Activated T-helper 1 cell treated with anti-CD3 and anti-CD28 coated beads, Interleukin-12 subunit alpha, Interleukin-12 subunit beta, Interleukin-2, Interleukin-4 antibody, amounts not matched to agents 30 ng/mL and 10 ng/mL and 1 ng/mL, durations not matched to agents 14 hours and 24 hours and 36 hours (primary cell): ENCODE measurements at places on chromosomes 5 and 9. TPM values are rescaled to one million over a fixed set of nuclear protein-coding genes. Genes with fewer than 3 reads are reported as not detected.

DNA sequence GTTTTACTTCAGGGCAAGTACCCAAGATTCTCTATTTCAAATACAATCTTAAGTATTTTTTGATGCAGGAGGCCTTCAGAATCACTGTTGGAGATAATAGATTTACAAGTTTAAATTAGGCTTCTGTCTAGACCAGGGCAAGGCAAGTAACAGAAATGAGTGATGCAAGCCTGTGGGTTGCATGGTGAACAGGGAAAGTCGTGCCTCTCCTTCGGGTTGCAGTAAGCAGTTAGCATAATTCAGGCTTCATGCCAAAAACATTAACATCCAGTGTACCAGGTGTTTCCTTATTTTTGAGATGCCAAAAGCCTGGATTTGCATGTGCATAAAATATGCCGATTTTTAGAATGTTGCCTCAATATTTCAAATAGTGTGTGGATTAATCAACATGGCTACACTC, 369.0 kb downstream of the CAAP1 start:
- DNase-seq: no peak
- H3K4me1 ChIP-seq: no peaks in the 10 kb centered on the region
- no peak overlapping the region for H3K4me3 ChIP-seq

DNA sequence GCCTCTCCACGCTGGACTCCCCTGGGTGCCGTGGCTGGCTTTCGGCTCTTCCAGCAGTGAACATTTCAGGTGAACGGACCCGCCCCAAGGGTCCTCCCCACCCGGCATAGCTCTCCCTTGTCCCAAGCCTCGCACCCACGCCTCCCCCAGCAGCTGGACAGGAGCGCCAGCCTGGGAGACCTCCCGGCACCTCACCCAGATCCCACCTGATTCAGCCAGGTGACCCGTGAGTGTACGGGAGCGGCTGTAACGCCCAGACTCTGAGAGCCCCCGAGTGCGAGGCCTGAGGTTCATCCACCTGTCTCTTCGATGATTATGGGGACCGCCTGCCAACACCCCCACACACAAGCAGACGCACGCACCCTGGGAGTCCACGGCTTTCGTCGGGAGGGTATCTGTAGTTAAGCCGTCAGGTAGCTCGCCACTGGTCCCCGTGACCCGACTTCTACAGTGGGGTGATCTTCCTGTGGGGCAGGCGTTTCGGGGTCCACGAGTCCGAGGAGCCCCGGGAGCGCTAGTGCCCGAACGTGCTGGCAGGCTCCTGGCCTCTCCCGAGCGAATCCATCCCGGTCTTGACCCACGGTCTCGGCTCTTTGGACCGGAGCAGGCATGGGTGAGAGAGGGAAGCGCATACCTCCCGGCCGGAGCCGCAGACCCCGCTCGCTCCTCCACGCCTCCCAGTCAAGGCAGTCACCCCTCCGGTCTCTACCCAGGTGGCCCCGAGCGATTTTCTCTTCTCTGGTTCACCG, 14.9 kb downstream of the TRIM7 start:
- peaks cover 3% of the 10 kb centered on the region for H3K36me3 ChIP-seq
- H3K4me1 ChIP-seq: peaks cover 43% of the 10 kb centered on the region
- H3K27ac ChIP-seq: peak overlapping the region; percentile 97
- peak; percentile 20 for DNase-seq

BHMT2 gene
- total RNA-seq: not detected in 2 replicates

GRCh38 chr9:27441741-27442070, 82.4 kb upstream of the IFNK start:
- H3K4me1 ChIP-seq: no peaks in the 10 kb centered on the region
- peaks cover under 1% of the 10 kb centered on the region for H3K27me3 ChIP-seq
- DNase-seq: no peak
- H3K36me3 ChIP-seq: no peaks in the 10 kb centered on the region
- H3K4me3 ChIP-seq: no peak overlapping the region

- H3K4me3 ChIP-seq: no peak overlapping the region
- no peaks in the 10 kb centered on the region for H3K27me3 ChIP-seq
- no peak for DNase-seq
- no peak overlapping the region for H3K27ac ChIP-seq
Measured at GRCh38 chr5:32612134-32612888, 27.0 kb downstream of the SUB1 start.

- peaks cover 6% of the 10 kb centered on the region for H3K27me3 ChIP-seq
- no peak overlapping the region for H3K4me3 ChIP-seq
- H3K36me3 ChIP-seq: peaks cover 1% of the 10 kb centered on the region
- H3K4me1 ChIP-seq: peaks cover 43% of the 10 kb centered on the region
Measured at GRCh38 chr5:110108520-110108919, 418.8 kb downstream of the MAN2A1 start.

GRCh38 chr5:98214240-98215051, 559.0 kb upstream of the RGMB start:
- no peaks in the 10 kb centered on the region for H3K36me3 ChIP-seq
- no peak overlapping the region for H3K27ac ChIP-seq
- H3K4me1 ChIP-seq: peaks cover 5% of the 10 kb centered on the region
- DNase-seq: no peak

GRCh38 chr5:67770431-67771025, 445.0 kb upstream of the PIK3R1 start:
- H3K27ac ChIP-seq: no peak overlapping the region
- H3K4me1 ChIP-seq: no peaks in the 10 kb centered on the region
- no peaks in the 10 kb centered on the region for H3K36me3 ChIP-seq
- peaks cover 2% of the 10 kb centered on the region for H3K27me3 ChIP-seq

SKIC3 gene
- total RNA-seq: 60.2 and 63.8 TPM in 2 replicates

- H3K27ac ChIP-seq: no peak overlapping the region
- H3K27me3 ChIP-seq: peaks cover 5% of the 10 kb centered on the region
- H3K36me3 ChIP-seq: peaks cover 2% of the 10 kb centered on the region
- peaks cover 28% of the 10 kb centered on the region for H3K4me1 ChIP-seq
- H3K4me3 ChIP-seq: no peak overlapping the region
Measured at GRCh38 chr5:169632946-169633345, 4.1 kb upstream of the DOCK2 start.

- no peak overlapping the region for H3K27ac ChIP-seq
- no peaks in the 10 kb centered on the region for H3K36me3 ChIP-seq
- H3K4me3 ChIP-seq: no peak overlapping the region
- DNase-seq: no peak
- H3K27me3 ChIP-seq: peaks cover 3% of the 10 kb centered on the region
- no peaks in the 10 kb centered on the region for H3K4me1 ChIP-seq
Measured at GRCh38 chr5:14063138-14063537, 80.0 kb upstream of the TRIO start.

- no peaks in the 10 kb centered on the region for H3K27me3 ChIP-seq
- H3K4me3 ChIP-seq: no peak overlapping the region
- H3K4me1 ChIP-seq: no peaks in the 10 kb centered on the region
Measured at GRCh38 chr5:111377306-111377705, 135.0 kb downstream of the STARD4 start.

DNA sequence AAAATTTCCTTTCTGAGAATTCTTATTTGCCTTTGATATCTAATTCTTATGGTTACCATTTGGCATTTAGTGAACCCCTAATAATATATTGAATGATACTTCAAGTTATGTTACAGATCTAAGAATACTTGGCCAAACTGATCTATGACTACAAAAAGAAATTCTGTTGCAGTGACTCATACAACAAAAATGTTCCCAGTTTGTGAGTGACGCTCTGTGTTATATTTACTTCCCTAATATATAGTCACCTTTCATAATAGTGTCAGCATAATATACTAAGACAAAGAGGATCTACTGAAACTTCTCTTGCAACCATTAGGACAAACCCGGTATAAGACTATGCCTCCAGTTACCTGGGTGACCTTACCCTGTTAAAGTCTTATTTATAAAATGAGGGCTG, 216.9 kb upstream of the TLX3 start:
- no peaks in the 10 kb centered on the region for H3K36me3 ChIP-seq
- H3K27ac ChIP-seq: no peak overlapping the region
- H3K27me3 ChIP-seq: no peaks in the 10 kb centered on the region
- no peaks in the 10 kb centered on the region for H3K4me1 ChIP-seq
- H3K4me3 ChIP-seq: no peak overlapping the region
- DNase-seq: no peak

- peaks cover 2% of the 10 kb centered on the region for H3K36me3 ChIP-seq
- no peak overlapping the region for H3K4me3 ChIP-seq
- peak overlapping the region; percentile 78 for H3K27ac ChIP-seq
- H3K4me1 ChIP-seq: peaks cover 41% of the 10 kb centered on the region
Measured at GRCh38 chr5:134097211-134097749, 17.2 kb upstream of the TCF7 start.

DNA sequence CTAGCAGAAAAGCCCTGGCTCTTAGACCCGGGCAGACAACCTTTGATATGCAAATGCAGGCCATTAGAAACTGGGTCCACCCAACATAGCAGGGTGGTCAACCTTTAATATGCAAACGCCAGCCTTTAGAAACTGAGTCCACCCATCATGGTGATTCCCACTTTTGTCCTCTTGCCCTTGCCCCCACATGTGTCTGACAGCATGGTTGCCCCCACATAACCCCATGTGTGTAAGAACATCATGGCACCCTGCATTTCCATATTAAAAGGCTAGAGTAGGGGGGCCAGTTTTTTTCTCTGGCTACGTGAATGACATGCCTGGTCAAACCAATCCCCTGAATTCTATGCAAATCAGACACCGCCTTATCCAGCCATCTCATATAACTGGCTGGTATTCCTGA, 273.2 kb upstream of the PRDM9 start:
- H3K36me3 ChIP-seq: no peaks in the 10 kb centered on the region
- H3K27me3 ChIP-seq: no peaks in the 10 kb centered on the region
- H3K27ac ChIP-seq: no peak overlapping the region
- no peak for DNase-seq
- H3K4me3 ChIP-seq: no peak overlapping the region
- no peaks in the 10 kb centered on the region for H3K4me1 ChIP-seq

NIPAL4 gene
- 2.2 and 2.3 TPM in 2 replicates for total RNA-seq

DNA sequence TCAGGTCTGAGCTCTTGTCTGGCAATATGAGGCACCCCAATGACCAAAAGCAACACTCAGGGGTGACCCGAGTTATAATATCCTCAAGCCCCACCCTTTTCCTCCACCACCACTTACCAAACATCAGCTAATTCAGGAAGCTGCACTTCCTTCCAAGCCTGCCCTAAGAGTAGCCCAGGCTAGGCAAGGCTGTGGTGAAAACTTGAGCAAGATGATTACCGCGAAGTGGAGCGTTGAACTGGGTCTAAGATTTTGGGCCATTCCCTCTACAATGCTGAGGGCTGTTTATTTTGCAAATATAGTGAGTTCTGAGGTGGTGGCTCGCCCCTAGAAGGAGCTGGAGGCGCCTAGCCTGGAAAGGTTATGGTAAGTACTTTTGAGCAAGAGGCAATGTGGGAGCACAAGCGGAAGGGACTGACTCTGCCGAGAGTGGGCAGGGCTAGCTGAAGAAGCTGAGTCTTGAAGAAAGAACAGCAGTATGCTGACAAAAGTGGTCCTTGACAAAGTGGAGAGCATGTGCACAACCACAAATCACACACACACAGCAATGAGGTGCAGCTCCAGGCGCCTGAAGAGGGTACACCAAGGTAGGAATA, at the start of gene HK3:
Gene HK3 (minus strand): TSS at position 51 of the 596 bp plus-strand sequence. CDS start 3,187 bp downstream, outside the sequence.
- H3K4me1 ChIP-seq: peaks cover 33% of the 10 kb centered on the region
- H3K27ac ChIP-seq: peak within 1 kb of the TSS; percentile 8
- no peak for DNase-seq
- no peak within 1 kb of the TSS for H3K4me3 ChIP-seq

DNA sequence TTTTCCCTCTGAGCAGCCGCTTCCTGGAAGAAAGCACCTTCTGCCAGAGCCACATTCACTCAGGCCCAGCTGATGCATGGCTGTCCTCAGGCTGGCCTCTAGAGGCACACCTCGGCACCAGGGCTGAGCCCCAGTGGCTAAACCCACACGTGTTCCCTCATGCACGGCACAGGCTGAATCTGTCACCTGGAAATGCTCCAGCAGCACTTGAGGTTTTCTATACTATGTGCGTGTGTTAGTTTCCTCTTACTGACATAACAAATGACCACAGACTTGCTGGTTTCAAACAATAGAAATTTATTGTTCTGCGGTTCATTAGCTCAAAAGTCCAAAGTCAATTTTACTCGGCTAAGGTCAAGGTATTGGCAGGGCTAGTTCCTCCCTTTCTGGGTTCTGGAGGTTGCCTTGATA, 141.4 kb downstream of the LRRC70 start:
- no peak for DNase-seq
- no peaks in the 10 kb centered on the region for H3K36me3 ChIP-seq
- H3K27ac ChIP-seq: no peak overlapping the region
- peaks cover 29% of the 10 kb centered on the region for H3K27me3 ChIP-seq

GRCh38 chr9:36677611-36678010, 104.9 kb downstream of the MELK start:
- no peak overlapping the region for H3K27ac ChIP-seq
- H3K27me3 ChIP-seq: no peaks in the 10 kb centered on the region
- H3K4me3 ChIP-seq: no peak overlapping the region
- no peaks in the 10 kb centered on the region for H3K4me1 ChIP-seq

PPP6C gene
- 47.2 and 50.8 TPM in 2 replicates for total RNA-seq

DNA sequence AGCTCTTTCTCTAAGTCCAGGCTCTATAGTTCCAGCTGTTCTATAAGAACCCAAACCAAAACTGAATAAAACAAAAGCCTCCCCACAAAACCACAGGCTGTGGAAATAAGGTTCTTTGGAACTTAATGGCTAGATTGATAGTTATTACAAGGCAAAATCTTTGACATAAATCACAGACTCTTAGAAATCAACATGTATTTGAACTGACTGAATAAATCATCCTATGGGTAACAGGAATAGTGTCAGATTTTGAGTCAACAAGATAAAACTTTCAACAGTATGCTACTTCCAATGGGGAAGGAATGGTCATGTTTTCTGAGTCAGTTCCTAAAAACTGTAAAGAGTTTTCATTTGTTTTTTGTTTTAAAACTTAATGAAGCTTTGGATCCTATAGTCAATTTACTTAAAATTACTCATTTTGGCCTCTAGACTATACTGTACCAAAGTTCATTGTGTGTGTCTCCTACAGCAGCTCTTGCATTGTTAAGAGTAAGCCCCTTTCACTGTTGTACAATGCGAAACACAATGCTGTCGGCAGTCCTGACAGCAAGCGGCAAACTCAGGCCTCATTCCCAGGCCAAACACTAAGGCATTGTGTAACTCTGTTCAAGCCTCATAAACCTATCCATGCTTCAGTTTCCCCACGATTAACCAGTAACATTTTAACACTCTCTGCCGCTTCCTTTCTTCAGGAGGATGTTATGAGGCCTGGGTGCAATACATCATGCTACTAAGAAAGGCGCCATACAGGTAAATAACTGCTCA, 134.1 kb downstream of the ARL15 start:
- no peak for DNase-seq
- H3K4me1 ChIP-seq: no peaks in the 10 kb centered on the region
- H3K27ac ChIP-seq: no peak overlapping the region
- H3K27me3 ChIP-seq: no peaks in the 10 kb centered on the region
- H3K36me3 ChIP-seq: no peaks in the 10 kb centered on the region

DNA sequence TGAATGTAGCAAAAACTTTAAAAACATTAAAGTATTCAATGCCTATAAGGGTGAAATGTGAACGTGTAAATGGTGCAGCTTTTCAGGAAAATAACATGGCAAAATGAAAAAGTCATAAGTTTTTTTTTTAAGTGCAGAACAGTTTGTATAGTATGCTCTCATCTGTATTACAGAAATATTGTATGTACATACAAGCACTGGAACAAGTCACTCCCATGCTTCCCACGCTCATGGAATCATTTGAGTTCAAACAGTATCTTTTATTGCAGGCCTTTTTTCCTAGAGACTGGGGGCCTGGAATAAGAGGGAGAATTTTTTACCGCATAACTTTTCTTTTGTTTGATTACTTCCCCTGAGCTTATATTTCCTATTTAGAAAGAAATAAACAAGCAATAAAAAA, 94.1 kb downstream of the SSBP2 start:
- no peak overlapping the region for H3K4me3 ChIP-seq
- no peak overlapping the region for H3K27ac ChIP-seq
- no peaks in the 10 kb centered on the region for H3K36me3 ChIP-seq
- no peaks in the 10 kb centered on the region for H3K27me3 ChIP-seq
